Thoracic aorta (tissue), 2 donors: ENCODE measurements at places on chromosomes 6 and 20.

DNA sequence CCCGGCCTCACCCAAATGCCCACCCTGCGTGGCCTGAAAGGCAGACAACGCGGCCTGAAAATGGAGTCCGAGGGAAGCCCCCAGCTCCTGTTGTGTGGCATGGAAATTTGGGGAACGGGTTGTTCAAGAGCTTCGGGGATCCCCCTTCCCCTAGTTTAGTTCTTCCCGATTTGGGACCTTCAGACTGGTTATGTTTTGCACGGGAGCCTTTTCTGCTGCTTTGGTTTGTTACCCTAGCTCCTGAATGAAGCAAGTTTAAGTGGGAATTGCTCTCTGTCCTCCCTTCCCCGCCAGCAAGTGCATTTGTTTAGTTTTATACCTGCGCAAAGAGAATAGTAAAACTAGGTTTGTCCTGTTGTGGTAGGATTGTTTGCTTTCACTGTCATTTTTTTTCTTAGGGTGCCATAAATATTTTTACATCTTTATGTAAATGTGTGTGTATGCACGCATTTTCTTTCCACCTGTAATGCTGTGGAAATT, 604 bp downstream of the SH3BGRL2 start:
- DNase-seq: no peak

DNA sequence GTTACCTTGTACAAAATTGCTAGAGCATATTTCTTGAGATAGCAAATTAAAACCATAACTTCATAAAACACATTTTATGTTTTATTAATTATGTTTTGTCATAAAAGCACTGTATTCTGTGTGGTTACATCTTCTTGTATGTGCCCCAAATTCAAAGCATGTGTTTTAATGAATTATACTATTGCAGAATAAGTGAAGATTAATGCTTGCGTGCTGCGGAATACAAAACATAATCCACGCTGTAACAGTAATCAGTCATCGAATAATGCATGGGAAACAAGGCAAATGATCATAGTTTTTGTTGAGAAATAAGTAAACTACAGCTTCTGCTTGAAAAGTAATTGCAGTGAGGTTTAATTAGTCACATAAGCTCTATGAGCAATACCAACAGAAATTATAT, 459.2 kb upstream of the SOX4 start:
- no peak for DNase-seq

- no peak for DNase-seq
Measured at GRCh38 chr20:11697646-11698045, 220.0 kb upstream of the BTBD3 start.

DNA sequence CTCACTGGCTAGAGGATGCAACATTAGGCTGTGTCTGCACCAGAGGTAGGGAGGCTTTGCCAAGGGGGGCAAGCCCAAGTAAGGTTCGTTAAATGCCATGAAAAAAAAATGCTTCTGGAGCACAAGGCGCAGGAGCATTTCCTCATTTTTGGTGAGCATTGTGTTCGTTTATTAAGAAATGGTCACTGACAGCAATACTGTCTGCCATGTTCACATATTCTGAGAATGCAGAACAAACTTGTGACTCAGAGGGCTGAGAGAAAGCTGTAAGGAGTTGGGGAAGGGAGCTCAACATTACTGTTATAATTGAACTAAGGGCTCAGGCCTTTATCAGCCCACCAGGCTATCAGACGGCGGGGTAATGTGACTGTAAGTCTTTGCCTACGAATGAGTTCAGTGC, 465.4 kb upstream of the BTBD3 start:
- no peak for DNase-seq

DNA sequence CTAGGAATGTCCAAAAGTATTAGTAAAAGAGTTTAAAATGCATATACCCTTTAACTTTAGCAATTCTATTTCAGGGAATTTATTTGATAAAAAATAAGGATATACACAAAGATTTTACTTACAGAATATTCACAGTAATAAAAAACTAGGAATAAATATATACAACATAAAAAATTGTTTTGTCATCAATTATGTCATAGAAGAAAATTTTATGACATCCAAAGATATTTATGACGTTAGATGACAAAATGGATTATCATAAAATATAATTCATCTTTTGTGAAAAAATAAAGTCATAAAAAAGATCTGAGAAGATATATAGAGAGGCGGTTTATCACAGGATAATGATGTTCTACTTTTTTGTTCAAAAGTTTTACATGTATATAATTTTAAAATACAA, 32.0 kb upstream of the TCF21 start:
- no peak for DNase-seq

DNA sequence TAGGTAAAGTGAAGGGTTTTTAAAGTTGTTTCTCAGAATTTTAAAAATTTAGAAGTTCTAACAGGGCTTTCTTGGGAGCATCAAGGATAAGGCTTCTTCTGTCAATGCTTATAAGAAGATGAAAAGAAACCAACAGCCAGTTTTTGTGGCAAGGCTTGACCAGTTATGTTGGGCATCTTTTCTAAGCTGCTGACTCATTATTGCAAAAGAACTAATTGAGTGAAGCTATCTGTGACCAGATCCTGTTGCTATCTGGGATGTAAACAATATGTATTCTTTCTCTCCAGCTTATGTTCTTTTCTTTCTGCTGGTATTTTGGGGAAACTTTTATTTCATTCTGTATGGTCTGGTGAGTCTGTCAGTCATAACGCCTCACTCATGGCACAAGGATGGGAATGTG, 643.8 kb downstream of the HDGFL1 start:
- DNase-seq: no peak

DNA sequence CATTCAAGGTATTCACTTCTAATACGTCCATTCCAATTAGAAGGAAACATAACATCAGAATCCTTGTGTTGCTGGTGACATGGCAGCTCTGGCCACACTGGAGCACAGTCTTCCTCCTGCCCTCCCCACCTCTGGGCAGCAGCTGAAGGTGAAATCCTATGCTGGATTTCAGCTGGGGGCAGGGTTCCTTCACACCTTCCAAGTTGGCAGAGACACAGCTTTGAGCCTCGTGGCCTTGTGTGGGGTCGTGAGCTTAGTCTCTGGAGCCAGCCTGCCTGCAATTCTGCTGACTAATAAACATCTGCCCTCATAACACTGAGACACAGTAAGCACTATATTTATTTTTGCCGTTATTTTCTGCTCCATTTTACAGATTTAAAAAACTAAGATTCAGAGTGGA, 218.9 kb upstream of the RIN2 start:
- DNase-seq: no peak

GRCh38 chr20:58878399-58878798, 25.9 kb downstream of the GNAS start:
- no peak for DNase-seq

DNA sequence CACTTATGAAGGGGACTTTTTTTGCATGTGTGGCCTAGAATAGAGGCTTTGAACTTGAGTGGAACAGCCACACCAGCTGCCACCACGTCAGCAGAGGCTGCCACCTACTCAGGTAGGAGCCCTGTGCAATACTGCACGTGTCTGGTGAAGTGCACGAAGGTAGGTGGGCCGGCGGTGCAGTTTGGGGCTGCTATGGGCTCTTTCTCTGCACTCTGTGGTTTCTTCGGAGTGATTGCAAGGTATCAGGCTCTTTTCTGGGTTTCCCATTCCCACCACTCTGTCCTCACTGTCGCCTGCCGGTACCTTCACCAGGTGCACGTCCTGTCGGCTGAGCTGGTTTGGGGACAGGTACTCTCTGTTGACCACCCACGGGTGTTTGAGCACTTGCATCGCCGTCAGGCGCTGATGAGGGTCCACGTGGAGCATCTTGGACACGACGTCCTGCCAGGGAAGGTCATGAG, 30.8 kb upstream of the MPC1 start:
- DNase-seq: no peak

GRCh38 chr6:15036690-15037245, 209.1 kb upstream of the JARID2 start:
- no peak for DNase-seq

- no peak for DNase-seq
Measured at GRCh38 chr6:26232940-26233648, 131.9 kb upstream of the BTN3A2 start.

DNA sequence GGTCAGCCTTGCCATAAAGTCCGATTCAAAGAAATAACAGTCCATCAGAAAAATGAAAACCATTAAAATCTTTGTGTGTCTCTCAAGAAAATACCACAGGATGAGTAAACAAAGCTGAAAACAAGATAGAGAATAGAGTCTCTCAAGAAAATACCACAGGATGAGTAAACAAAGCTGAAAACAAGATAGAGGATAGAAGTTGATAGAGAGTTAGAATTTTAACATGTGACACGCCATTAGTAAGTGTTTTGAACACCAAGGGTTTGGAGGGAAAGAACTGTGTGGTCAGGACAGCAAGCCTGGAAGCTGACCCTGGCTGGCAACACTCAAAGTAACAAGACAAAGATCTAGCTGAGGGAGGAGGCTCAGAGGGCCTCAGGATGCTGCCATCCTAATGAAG, 43.9 kb upstream of the PRND start:
- DNase-seq: no peak

DNA sequence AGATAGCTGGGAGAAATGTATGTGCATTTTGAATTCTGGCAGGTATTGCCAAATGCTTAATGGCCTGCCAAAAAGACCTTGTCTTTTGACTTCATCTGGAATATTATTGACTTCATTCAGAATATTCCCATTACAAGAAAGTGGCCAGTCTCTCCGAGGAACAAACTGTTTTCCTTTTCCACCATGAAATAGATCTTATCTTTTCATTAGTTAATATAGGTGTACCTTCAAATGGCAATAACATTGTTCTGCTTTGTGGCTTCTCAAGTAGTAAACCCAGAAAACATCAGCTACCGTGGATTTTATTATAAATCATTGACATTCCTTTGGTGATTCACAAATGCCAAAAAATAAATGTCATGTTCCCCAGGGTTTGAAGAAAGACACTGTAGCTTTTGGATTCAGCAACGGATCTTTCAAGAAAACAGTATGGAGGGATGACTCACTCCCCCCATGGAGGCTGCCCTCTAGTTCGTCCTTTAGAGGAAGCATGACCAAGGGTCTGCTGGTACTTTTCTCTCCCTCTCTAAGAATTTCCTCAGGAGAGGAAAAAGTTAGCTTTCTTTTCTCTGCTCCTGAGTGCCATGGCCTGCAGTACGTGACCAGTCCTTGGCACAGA, 1.1 kb upstream of the RNF182 start:
- DNase-seq: no peak

DNA sequence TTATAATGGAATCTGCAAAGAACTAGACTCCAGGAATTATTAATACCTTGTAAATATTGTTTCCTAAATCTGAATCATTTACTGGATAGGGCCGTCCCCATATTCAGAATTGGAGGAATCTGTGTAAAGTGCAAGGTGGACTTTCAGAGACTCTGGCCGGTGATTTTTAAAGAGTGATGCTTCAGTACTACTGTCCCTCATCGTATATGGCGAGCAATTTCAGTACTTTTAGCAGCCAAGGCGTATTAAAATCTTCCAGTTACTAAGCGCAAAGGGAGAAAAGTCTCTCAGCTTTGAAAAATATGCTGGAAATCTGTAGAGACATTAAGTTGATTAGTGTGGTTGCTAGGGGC, 483 bp downstream of the SMIM26 start:
- DNase-seq: no peak

DNA sequence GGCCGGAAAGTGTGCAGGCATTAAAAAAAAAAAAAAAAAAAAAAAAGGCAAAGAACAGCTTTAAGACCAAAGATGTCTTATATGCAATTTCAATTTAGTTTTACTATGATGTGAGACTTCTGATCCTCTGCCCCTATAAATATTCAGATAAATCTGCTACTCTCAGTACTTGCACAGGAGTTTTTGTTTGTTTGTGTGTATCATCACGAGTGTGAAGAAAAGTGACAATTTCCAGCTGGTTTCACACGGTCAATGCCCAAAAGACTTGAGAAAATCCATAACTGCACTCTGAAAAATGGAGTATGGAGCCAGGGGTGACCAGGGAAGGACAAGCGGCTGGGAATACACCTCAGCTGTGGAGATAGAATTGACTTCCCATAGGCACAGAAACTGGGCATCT, 757.7 kb downstream of the C6orf118 start:
- no peak for DNase-seq

GRCh38 chr6:111342913-111343312, 140.1 kb downstream of the REV3L start:
- no peak for DNase-seq

- DNase-seq: no peak
Measured at GRCh38 chr20:11814267-11814666, 103.4 kb upstream of the BTBD3 start.

GRCh38 chr6:125963817-125964216, 7.2 kb downstream of the HINT3 start:
- DNase-seq: no peak

DNA sequence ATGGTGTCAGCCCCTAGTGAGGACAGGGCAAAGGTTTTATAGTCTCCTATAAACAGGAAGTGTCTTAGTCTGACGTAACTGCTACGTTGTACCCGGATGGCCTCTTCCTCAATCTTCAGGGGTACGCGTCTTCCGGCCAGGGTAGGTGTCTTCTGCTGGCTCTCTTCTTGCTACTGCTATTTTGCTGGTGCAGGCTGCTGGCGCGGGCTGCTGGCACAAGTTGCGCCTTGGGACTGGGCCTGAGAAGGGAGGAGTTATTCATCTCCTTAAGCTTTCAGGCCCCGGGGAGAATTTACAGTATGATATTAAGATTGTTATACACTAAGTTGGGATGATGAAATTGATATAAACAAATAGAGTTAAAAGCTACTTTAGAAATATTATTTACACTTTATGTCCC, 74.4 kb downstream of the HDGFL1 start:
- DNase-seq: no peak

DNA sequence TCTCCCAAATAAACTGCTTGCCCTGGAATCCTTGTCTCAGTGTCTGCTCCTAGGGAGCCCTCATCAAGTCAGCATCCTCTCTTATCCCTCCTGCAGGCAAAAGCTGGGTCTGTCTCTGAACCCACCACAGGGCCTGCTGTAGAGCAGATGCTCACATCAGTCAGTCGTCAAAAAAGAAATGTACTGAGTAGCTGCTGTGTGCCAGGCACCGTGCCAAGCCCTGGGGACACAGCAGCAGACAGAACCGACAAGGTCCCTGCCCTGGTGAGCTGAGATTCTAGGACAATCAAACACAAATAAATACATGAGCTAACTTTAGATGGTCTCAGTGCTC, 68.5 kb downstream of the EYA2 start:
- no peak for DNase-seq

- no peak for DNase-seq
Measured at GRCh38 chr20:23159947-23160318, 73.8 kb upstream of the CD93 start.

GRCh38 chr6:82832811-82833210, 232.8 kb downstream of the UBE3D start:
- DNase-seq: no peak

GRCh38 chr6:46776070-46776712, 17.0 kb upstream of the MEP1A start:
- no peak for DNase-seq
